ENCODE measurements at places on chromosomes 6 and 20. TPM values are rescaled to one million over a fixed set of nuclear protein-coding genes. Genes with fewer than 3 reads are reported as not detected.

The PNPLA1 gene
- polyA plus RNA-seq = 0.44 TPM

The TFAP2C gene
- 4.9 TPM for polyA plus RNA-seq

The SLC26A8 gene
- not detected for polyA plus RNA-seq

The PNLDC1 gene
- 0.54 TPM for polyA plus RNA-seq

The SLPI gene
- not detected for polyA plus RNA-seq

The ULBP3 gene
- 2.5 TPM for polyA plus RNA-seq

The HCRTR2 gene
- not detected for polyA plus RNA-seq

The RBPJL gene
- not detected for polyA plus RNA-seq

The RHAG gene
- polyA plus RNA-seq = 0.63 TPM

The QKI gene
- polyA plus RNA-seq = 290 TPM

The MCCD1 gene
- not detected for polyA plus RNA-seq

The TCF21 gene
- 0.21 TPM for polyA plus RNA-seq

The SLC44A4 gene
- 0.27 TPM for polyA plus RNA-seq

The SPAG4 gene
- polyA plus RNA-seq = 2.5 TPM

The CNBD2 gene
- 0.33 TPM for polyA plus RNA-seq

The PRSS16 gene
- polyA plus RNA-seq = 0.24 TPM

The HMGA1 gene
- 88.1 TPM for polyA plus RNA-seq

The HLA-DQA1 gene
- 1.6 TPM for polyA plus RNA-seq

The VWA7 gene
- 1.8 TPM for polyA plus RNA-seq

The GINS1 gene
- 10.1 TPM for polyA plus RNA-seq

The ZGPAT gene
- polyA plus RNA-seq = 12.8 TPM

The ZBTB46 gene
- polyA plus RNA-seq = 13.1 TPM

The CLPSL2 gene
- not detected for polyA plus RNA-seq

The DEFB124 gene
- polyA plus RNA-seq = 1.2 TPM

The PPP1R14C gene
- 42.9 TPM for polyA plus RNA-seq

The ENPP3 gene
- 0.32 TPM for polyA plus RNA-seq

The CAGE1 gene
- polyA plus RNA-seq = not detected

The TRIM10 gene
- polyA plus RNA-seq = not detected

The HS3ST5 gene
- 0.73 TPM for polyA plus RNA-seq

The BFSP1 gene
- 2.3 TPM for polyA plus RNA-seq

The PSMB9 gene
- 3.9 TPM for polyA plus RNA-seq

The LY6G5B gene
- 11.2 TPM for polyA plus RNA-seq

Data from muscle of arm (tissue), 14 donors.